CD4-positive, alpha-beta T cell treated with Interferon gamma for 1 hour (primary cell): ENCODE measurements at places on chromosomes 2 and 18.

DNA sequence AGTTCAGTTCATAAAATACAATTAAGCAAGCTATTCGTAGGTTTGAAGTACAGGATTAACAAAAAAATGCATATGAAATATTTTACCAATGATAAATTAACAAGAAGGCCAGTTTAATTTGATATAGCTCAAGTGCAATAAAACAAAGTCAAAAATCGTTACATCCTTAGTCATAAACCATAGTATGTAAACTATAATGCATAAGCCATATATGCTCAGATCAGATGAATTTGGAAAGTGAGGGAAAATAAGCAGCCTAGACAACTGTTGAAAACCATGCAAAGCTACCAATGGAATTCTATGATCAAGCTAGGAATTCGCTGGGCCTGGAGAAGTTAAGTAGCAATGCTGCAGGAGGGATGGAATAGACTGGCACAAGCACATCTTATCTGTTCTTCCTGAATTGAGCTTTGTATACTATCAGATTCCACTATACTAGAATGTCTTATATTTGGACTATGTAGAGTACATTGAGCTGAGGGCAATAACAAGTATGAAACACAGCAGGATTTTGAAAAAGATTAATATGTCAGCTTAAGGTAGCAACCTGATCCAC lies 682.0 kb downstream of the IRS1 start:
- no peak for DNase-seq

DNA sequence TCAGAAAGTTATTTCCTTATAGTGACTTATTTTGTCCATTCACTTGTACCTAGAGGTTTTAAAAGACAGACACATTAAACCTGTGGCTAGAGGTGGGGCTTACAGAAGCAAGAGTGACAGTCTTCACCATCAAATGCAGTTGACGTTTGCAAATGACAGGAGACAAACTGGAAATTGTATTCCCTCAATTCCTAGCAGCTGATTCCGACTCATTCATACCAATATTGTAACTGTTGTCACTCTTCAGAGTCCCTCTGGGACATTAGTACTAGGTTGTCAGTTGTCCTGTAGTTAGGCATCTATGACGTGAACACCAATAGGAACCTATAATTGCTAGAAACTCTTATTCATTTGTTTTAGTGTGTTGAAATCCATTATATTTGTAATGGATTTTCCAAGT lies 794.7 kb downstream of the DCC start:
- no peak for DNase-seq

- no peak for DNase-seq
These were observed 2.5 kb downstream of the TNFAIP6 start for GRCh38 chr2:151359768-151360461.

DNA sequence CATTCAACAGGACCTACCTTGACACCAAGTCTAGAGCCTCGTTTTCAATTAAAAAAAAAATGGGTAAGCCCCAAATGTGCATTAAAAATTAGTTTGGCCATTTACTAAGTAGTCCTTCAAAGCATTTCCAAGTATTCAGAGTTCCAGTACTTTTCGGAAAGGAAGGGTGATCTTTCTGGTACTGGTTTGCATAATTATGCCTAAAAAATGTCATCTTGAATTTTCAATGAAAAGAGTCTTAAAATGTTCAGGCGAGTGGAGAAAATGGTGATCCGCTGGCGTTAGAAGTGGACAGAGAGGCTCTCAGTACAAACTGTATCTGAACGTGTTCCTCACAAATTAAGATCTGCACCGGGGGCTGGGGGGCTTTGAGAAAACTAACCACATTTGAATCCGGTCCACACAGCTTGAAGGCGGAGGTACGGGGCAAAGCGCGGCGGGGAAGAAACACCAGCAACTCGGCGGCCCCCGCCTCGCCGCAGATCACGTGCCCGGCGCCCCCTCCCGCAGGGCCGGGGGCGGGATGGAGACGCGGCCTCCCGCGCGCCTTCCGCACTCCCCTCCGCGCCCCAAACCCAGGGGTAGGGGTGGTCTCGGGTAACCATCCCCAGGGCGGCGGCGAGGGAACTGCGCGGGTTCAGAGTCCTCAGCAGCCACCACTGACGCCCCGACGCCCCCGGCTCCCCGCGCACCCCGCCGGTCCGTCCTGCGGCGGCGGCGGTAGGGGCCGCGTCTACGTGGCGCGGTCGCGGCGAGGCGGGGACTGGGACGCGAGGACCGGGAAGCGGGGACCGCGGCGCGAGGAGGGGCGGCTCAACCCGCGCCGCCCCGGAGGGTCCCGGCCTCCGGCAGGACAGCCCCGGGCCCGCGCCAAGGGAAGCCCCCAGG lies 564 bp downstream of the LPIN2 start:
- peak; percentile 58 for DNase-seq

DNA sequence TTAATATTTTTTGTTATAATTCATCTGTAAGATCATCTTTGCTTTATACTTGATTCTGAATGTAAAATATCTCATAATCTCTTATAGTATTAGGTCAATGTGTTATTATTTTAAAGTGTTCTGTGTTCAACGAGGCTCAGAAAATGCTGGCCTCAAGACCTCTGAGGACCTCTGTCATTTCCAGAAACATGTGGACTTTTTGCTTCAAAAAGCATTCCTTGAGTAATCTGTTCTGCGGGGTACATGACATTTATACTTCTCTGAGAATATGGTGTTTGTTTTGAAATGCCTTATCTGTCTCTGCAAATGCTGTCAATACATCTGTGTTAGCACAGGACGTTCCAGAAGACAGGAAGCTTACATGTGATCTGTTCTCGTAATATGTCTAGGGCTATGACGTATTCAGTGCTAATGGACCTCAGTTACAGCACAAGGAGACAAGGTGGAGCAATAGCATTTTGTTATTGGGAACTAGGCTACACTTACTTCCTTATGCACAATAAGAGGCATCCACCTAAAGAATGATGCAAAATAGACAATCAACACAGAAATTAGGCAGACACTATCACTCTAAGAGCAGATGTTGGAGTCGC lies 37.6 kb upstream of the IL1RL1 start:
- no peak for DNase-seq

GRCh38 chr2:203993011-203993410 lies 56.4 kb downstream of the ICOS start:
- no peak for DNase-seq

DNA sequence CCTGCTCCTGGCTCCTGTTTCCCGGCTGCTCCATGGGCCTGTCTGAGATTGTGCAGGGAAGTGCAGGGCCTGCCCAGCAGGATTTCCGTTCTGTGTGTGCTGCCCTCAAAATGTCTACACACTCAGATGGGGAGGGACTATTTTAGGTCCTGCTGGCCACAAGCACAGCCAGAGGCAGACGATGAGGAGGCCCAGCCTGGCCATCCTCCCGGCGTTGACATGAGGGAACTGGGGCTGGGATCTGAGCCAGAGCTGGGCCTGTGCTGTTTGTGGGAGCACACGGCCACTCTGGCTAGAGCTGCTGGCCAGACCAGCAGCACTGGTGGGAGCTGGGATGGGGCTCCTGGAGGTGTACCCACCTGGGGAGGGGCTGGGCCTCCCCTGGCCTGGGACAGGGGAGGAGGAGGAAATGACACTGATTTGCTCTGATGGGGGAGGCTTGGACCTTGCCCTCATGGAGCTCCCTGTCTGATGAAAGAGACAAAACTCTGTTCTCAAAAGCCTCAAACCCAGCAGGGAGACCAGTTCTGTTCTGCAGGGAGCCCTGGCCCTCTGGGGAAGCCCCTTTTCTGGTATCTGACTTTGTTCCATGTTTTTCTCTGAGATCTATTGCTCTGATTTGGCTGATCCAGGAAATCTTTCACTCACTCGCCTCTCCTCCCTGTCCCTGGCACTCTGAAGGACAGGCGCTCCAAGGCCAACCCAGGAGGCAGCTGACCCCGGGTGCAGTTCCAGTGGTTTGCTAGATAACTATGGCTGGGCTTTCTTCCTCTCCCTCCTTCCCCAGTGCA lies 161.8 kb downstream of the DYSF start:
- DNase-seq: no peak

DNA sequence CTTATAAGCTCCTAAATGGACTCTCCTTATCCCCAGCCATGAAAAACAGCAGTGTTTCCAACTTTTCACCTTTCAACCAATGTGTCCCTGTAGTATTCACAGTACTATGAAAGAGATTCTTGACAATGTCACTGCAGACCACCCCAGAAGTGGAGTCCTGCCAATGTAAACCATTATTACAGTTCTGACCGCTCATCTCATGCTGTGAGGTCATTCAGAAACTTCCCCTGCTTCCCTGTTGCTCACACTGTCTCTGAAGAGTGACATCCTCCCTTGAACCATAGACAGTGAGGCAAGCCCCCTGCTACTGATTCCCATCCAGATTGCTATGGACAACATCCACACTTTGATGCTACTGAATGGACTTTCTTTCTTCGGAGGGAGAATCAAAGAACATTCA lies 1523.7 kb upstream of the ACVR2A start:
- DNase-seq: no peak

DNA sequence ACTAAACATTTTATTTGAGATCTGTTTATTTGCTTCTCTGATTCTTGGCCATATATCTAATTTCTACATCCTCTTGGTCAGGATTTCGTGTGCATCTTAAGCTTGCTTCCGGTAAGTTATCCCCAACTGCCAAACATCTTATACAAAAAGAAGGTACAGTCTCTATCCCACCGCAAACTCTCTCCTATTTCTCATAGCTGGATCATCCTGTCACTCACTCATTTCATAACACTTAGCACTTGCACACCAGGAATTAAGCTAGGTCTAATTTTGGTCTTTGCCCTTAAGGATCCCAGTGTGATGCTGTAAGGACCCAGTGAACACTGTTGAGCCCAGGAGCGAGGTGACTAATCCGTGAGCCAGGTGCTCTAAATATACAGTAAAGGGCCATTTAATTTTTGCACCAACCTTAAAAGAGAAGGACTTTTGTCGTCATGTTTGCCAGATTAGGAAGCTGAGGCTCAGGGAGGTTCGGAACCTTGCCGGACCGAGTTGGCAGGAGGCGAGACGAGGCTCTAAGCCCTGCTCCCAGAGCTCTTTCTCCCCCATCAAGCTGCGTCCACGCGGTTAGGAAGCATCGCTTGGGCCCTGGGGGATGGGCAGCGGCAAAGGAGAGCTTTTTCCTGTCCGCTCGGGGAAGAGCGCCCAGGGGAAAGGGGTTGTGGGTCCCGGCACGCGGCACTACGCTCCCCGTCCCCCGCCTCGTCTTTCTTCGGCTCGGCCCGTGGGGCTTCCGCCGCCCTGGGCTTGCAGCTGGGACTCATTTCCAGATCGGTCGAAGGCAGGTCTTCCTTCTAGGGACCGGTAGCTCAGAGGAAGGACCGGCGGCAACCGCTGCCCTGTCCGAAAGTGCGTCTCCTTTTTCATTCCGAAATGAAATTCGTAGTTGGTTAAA lies 4.1 kb upstream of the ITPRIPL1 start:
- peak; percentile 6 for DNase-seq

DNA sequence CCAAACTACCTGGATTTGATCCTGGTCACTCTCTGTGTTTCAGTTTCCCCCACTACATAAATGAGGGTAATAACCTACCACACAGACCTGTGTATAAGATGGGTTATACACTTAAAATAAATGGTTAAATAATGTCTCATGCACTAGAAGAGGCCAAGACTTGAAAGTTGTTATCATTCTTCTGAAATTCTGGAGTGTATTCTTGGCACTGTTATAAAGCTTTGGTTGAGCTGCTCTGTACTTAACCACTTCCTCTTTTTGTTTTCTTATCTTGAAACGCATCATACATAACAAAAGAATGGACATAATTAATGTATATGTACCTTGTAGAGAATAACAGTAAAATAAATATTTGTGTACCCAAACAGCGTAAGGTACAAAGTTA lies 281.0 kb downstream of the AFF3 start:
- no peak for DNase-seq

- DNase-seq: no peak
These were observed 132.2 kb upstream of the RASGRP3 start for GRCh38 chr2:33344230-33344629.

DNA sequence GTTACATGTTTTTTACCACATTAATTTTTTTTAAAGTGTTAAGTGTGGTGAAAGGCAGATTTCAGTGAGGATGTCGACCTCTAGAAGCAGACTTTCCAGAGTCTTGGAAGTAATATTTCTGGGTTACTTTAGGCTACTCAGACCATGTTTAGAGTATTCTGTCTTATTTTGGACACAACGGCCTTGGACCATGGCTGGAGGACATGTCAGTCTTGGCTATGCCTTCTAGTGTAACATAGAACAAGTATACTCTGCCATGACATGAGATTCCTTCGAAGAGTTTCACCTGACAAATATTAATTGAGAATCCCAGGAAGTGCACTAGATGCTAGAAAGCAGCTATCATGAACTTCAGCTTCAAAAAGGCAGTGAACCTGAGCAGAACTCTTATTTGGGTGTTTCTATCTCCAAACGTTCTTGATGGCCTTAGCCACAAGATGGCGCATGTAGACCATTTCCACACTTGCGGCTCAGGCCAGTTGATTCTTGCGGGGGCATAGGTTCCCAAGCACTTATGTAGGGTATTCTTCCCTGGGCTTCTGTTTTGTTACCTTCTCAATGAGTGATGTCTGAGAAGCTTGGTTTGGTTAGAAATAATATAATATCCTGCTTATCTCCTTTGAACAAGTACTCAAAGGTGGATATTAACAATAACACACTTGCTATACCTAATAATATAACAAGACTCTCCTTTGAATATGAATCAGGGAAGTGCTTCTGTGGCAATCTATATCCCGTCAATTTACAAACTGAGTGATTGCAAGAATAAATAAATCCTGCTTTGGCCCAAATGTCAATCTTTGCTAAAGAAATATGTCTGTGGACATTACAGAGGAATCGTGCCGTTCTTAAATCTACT lies 62.0 kb downstream of the CACNB4 start:
- peak; percentile 38 for DNase-seq

GRCh38 chr2:182890305-182890704 lies 23.9 kb upstream of the FRZB start:
- no peak for DNase-seq

GRCh38 chr18:79627750-79628294 lies 51.8 kb upstream of the CTDP1 start:
- DNase-seq: no peak

DNA sequence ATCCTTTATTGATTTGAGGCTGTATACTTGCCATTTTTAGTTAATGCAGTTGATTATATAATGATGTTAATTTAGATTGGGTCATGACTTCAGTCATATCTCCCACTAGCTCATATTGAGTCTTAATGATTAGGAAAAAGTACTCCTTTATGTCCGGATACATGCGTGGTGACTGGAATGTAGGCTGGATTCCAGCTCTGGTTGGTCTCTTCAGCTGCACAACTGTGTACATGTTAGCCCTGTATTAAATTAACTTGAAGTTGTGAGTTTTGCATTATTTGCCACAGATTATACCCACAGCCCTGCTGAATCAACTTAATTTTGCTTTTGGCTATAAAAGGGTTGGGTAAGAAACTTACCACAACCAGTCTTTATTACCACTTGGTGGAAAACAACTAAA lies 22.5 kb downstream of the MOB4 start:
- DNase-seq: no peak

- DNase-seq: no peak
These were observed 122.0 kb downstream of the TMEFF2 start for GRCh38 chr2:192072778-192073177.

- DNase-seq: no peak
These were observed 57.9 kb downstream of the COL4A3 start for GRCh38 chr2:227222292-227222691.
